NCI-H1092 (cell line): ENCODE measurements at places on chromosomes 2 and 18.

DNA sequence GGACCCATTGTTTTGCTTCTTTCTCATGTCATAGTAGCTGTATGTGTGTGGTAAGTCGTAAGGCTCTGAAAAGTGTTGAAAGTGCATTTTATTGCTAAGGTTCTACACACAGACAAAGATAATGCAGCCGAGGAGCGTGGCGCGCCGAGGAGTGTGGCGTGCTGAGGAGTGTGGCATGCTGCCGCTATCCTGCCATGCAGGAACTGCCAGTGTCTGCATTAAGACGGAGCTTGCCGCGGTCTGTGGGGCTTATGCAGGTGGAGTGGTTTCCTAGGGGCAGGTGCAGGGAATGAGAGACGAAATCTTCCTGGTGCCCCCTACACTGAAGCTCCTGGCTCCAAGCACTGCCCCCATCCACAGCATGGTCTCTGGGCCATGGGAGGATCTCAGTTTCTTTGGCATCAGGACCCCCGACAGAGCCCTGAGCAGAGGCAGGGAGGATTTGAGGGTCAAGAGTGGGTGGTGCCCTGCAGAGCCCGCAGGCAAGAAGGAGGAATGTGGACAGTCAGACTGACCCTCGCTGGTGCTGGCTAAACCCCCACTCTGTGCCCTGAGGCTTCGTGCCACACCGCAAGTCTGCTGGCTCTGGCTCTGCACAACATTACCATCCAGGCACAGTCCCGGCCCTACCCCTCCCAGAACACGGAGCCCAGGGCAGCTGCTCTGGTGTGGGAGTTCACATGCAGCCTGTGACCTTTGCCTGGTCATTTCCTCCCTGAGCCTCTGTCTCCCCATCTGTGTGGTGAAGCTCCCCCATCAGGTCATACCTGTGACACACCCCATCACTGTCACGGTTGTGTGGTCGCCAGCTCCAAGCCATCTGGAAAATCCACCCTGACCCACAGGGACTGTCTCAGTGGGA lies 3.2 kb downstream of the SNED1 start:
- no peak for DNase-seq

- no peak for DNase-seq
Measured at GRCh38 chr18:75378376-75379315, 48.9 kb downstream of the SMIM21 start.

GRCh38 chr2:216339456-216340279 lies 32.6 kb downstream of the MARCHF4 start:
- peak; percentile 76 for DNase-seq

- no peak for DNase-seq
Measured at GRCh38 chr2:5695654-5696403, 3.6 kb downstream of the SOX11 start.

- no peak for DNase-seq
Measured at GRCh38 chr2:130787841-130788240, 32.5 kb downstream of the AMER3 start.

GRCh38 chr2:13876491-13877037 lies 756.0 kb upstream of the LRATD1 start:
- no peak for DNase-seq

- DNase-seq, result no peak
Measured at GRCh38 chr2:74538881-74539339, 9.2 kb downstream of the HTRA2 start.

GRCh38 chr2:101980368-101980767 lies 11.4 kb upstream of the IL1R2 start:
- DNase-seq, result no peak

GRCh38 chr2:135630488-135630887 lies 99.2 kb downstream of the R3HDM1 start:
- DNase-seq, result no peak

DNA sequence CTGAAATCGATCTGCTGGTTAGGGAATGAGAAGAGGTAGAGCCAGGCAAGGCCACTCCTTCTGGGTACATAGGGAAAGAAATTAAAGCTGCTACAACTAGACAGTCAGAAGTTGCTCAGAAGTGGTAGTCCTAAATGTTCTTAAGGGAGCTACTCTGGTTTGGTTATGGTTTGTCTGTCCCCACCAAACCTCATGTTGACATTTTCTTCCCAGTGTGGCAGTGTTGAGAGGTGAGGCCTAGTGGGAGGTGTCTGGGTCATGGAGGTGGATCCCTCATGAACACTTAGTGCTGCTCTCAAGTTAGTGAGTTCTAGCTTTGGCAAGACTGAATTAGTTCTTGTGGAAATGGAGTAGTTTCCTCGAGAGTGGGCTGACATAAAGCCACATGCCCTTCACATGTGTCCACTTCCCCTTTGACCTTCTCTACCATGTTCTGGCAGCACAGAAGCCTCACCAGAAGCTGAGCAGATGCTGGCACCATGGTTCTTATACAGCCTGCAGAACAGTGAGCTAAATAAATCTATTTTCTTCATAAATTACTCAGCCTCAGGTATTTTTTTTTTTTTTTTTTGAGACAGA lies 14.7 kb downstream of the RNF103 start:
- DNase-seq, result no peak
